A549 treated with GW870086 at 1 μM for 4 hours (cell line): ENCODE measurements at places on chromosomes 3 and 15. TPM values are rescaled to one million over a fixed set of nuclear protein-coding genes. Genes with fewer than 3 reads are reported as not detected.

BUB1B gene
- total RNA-seq = 25.4 to 30.8 TPM (median 28.2 TPM) in 5 replicates

ARGFX gene
- not detected in 5 replicates for total RNA-seq

PLA2G4D gene
- 0.03 TPM in 1 of 5 replicates, not detected in the others for total RNA-seq

SELENOK gene
- 19.4 to 26.1 TPM (median 21.8 TPM) in 5 replicates for total RNA-seq

RHOV gene
- 5.5 to 7.3 TPM (median 7.1 TPM) in 5 replicates for total RNA-seq

SLC12A8 gene
- 1.6 to 2.0 TPM (median 1.6 TPM) in 5 replicates for total RNA-seq

DLL4 gene
- 1.1 to 2.0 TPM (median 1.2 TPM) in 5 replicates for total RNA-seq

ROPN1B gene
- not detected in 5 replicates for total RNA-seq

TRPM1 gene
- total RNA-seq = not detected in 5 replicates

CPNE9 gene
- total RNA-seq = 0.08 to 0.37 TPM (median 0.15 TPM) in 5 replicates

ABHD6 gene
- 9.4 to 12.3 TPM (median 11.4 TPM) in 5 replicates for total RNA-seq
